ENCODE measurements at places on chromosomes 16 and 17.

- H3K4me1 ChIP-seq = peaks cover 27% of the 10 kb centered on the region
- no peaks in the 10 kb centered on the region for H3K36me3 ChIP-seq
- no peak for DNase-seq
- H3K27ac ChIP-seq = peak overlapping the region; percentile 33
- peaks cover 52% of the 10 kb centered on the region for H3K27me3 ChIP-seq
Measured at GRCh38 chr17:38590988-38591758, 14.6 kb downstream of the SRCIN1 start.

DNA sequence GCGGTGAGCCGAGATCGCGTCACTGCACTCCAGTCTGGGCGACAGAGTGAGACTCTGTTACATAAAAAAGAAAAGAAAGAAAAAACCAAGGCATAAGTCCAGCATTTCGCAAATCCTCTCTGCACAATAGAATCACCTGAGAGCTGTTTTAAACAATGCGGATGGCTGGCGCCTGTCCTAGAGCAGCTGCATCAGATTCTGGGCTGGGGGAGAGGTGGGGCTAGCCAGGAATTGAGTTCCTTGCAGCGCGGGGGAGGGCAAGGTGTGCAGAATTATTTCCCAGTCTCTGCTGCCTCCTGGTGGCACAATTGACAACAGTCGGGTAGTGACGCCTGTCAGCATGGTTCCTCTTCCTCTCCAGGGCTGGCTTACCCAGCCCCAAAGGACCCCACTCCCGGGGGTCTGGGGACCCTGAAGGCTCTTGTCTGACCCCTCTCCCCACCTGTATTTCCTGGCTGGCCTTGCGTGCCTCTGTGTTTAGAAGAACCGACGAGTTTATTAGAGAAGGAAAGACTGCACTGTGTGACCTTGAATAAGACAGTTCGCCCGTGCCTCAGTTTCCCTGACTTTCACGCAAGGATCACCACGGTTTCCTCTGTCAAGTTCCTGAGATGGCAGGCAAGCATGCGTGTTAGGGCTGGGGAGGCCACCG is 41.1 kb upstream of the PLCG2 start:
- H3K4me1 ChIP-seq = peaks cover 7% of the 10 kb centered on the region
- H3K4me3 ChIP-seq = peak overlapping the region; percentile 65
- peak; percentile 79 for DNase-seq
- H3K27me3 ChIP-seq = no peaks in the 10 kb centered on the region
- peak overlapping the region; percentile 57 for H3K27ac ChIP-seq

- no peak overlapping the region for H3K27ac ChIP-seq
- H3K4me1 ChIP-seq = peaks cover 47% of the 10 kb centered on the region
- no peak for DNase-seq
- no peaks in the 10 kb centered on the region for H3K27me3 ChIP-seq
- no peaks in the 10 kb centered on the region for H3K36me3 ChIP-seq
Measured at GRCh38 chr17:12047681-12048376, 27.2 kb downstream of the MAP2K4 start.

DNA sequence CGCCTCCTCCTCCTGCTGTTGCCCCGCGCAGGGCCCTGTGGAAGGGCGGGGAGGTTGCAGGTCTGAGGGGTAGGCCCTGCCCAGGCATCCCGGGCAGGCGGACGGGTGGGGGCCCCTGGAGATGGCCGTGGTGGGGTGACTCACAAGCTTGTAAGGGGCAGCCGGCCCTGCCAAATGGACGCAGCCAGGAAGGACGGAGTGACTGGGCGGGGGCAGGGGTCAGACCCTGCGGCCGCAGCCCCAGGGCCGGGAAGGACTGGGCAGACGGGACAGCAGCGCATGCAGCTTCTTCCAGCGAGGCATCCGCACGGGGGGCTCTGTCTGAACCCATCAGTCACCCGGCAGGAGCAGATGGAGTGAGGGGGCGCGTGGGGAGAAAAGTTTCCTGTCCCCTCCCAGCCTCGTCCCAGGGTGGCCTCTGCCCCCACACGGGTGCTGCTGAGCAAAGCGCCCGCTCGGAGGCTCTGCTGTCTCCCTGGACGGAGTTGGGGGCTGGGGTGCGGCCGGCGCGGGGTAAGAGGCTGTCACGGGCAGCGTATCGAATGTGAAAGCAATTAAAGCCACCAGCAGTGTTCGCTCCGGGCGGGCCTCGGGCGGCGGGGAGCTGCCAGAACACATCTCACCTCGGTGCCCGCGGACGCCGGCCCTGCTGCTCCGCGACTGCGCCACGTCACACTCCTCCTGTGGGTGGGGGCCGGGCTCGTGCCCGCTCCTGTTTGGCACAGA is 5.4 kb upstream of the PRR35 start:
- H3K27me3 ChIP-seq = peaks cover 3% of the 10 kb centered on the region
- no peak overlapping the region for H3K4me3 ChIP-seq
- H3K4me1 ChIP-seq = peaks cover 3% of the 10 kb centered on the region
- no peak overlapping the region for H3K27ac ChIP-seq
- no peak for DNase-seq

DNA sequence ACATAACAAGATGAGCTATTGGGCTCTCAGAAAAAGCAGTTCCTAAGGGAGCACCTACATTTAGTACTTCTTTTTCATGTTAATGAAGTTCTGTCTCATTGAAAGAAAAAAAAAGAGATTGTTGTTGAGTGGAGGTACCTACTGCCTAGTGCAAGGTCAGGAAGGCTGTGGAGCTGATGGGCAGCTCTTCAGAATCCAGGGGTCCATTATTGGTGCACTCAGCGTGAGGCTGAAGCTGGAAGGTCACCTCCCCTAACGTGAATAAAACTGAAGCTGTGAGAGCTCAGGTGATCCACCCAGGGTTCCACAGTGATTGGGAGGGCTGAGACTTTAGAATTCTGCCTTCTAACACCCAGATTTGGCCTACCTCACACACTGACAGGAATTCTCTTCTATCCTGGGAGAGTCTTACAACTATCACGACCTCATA is 153.9 kb upstream of the TBX2 start:
- no peaks in the 10 kb centered on the region for H3K36me3 ChIP-seq
- no peaks in the 10 kb centered on the region for H3K27me3 ChIP-seq
- no peak overlapping the region for H3K4me3 ChIP-seq
- no peak for DNase-seq

DNA sequence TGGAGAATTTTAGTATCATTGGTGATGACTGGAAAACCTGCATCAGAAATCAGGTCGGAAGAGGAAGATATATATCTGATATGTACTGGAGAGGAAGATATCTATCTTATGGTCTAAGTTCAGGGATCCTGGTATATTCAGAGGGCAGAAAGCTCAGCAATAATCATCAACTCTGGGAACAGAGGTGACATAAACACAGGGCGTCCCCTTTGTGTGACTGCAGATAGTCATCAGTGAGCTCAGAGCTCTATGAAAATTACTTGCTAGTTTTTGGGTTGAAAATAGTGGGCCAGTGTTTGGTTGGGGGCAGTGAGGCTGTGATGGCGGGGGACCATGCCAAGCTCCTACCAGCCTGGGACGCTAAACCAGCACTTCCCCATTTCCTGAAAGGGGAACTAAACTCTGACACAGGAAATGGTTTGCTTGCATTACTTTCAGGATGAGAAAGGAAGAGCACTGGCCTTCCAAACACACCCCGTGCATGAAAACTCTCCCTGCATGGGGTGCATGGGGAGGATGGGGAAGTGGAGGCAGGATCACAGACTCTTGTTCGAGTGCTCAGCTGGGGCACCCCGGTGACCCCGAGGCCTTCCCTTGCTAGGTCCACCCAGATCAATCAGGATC is 15.8 kb downstream of the NOD2 start:
- peak overlapping the region; percentile 33 for H3K4me3 ChIP-seq
- no peak for DNase-seq
- no peaks in the 10 kb centered on the region for H3K27me3 ChIP-seq
- peak overlapping the region; percentile 22 for H3K27ac ChIP-seq
- H3K36me3 ChIP-seq = peaks cover 17% of the 10 kb centered on the region

DNA sequence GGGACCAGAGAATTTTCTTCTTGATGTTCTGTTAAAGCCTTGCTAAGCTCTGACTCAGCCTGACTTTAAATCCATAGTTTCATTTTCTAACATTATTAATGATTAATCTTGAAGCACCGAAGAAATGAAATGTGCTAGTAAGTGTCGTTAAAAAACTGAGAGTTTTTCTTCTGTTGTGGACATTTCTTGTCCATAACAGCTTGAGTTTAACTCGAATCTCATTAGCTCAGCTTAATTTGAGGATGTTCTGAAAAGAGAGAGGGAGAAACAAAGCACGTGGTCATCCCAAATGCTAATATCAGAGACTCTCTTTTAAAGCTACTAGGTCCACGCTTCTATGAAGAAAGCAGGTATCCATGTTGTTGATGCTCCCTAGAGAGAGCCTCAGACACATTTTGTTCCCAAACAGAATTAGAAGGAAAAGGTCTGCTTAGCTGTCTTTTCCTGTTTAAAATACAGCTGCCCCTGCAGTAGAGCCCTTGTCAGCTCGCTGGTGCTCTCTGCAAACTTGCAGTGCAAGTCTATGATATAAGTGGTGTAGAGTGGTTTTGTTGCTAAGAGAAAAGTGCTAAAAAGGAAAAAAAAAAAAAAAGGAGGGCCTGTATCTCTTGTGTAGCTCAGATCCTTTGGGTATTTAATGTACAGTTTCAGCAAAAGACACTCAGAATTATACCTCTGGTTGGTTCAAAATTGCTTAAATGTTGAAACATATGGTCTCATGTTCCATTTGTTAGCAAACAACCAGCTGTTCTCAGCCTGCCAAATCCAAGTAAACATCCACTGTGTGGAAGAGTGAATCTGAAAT is 191.1 kb upstream of the TBX2 start:
- H3K4me3 ChIP-seq = no peak overlapping the region
- H3K27ac ChIP-seq = no peak overlapping the region

- H3K27ac ChIP-seq = peak overlapping the region; percentile 32
- no peaks in the 10 kb centered on the region for H3K36me3 ChIP-seq
- no peak for DNase-seq
- H3K27me3 ChIP-seq = no peaks in the 10 kb centered on the region
- peak overlapping the region; percentile 43 for H3K4me3 ChIP-seq
Measured at GRCh38 chr17:9432934-9433421, 142.6 kb downstream of the STX8 start.

DNA sequence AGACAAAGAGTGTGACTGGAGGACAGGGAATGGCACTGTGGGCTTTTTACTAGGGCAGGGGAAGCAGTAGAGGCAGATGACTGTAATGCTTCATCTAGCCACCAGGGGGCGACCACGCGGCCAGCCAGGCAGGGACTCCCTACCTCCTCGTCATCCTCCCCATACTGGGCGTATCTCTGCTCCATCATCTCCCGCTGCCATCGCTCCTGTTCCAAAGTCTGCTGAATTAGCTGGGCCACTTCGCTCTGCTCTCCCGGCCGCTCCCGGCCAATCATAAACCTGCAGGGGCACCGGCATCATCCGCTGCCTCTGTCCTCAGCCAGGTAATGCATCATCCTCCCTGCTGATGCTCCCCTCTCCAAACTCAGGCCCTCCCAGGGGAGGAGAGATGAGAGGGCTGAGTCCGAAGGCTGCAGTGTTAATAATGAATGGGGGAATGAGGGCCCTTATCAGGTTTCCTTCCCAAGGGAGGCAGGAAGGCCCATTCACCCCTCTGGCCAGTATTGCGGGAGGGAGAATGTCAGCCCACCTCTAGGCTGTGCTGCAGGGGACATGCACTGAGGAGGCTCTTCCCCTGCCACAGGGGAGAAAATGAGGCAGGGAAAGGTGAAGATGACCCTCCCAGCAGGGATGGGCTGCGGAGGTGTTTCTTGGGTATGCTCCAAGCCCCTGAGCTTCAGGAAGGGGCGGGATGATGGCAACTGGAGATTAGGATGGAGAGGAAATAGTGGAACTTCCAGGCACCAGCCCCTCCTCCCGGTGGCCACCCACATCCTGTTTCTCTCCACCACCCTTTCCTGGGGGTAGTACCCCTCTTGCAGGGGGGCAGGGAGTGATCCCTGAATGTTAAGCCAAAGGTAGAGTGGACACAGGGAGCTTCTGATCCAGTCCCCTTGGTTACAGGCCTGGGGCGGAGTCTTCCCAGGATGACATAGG is 10.3 kb upstream of the SAMD14 start:
- peaks cover 78% of the 10 kb centered on the region for H3K4me1 ChIP-seq
- peak; percentile 76 for DNase-seq
- no peaks in the 10 kb centered on the region for H3K27me3 ChIP-seq
- H3K4me3 ChIP-seq = peak overlapping the region; percentile 64

DNA sequence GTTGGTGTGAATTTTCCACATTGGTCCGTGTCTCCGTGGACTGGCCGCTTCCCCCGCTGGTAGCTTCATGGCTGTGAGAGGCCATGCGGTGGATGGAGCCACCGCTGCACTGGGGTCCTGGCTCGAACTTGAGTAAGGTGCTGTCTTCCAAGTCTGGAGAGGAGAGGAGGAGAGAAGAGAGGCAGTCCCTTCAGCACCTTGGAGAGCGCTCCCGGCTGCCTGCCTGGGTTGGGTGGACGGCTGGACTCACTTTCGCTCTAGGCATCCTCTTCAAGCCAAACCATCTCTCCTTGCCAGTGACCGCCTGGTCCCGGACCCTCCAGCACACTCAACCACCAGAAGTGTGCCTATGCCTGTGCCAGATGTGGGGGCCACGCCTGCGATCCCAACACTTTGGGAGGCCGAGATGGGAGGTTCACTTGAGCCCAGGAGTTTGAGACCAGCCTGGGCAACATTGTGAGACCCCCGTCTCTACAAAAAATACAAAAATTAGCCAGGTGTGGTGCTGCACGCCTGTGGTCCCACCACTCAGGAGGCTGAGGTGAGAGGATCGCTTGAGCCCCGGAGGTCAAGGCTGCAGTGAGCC is 6.2 kb downstream of the JPH3 start:
- DNase-seq = no peak
- peaks cover 33% of the 10 kb centered on the region for H3K27me3 ChIP-seq
- no peak overlapping the region for H3K27ac ChIP-seq
- H3K36me3 ChIP-seq = no peaks in the 10 kb centered on the region

GRCh38 chr17:18070861-18071340 is 16.8 kb upstream of the DRG2 start:
- H3K27ac ChIP-seq = no peak overlapping the region
- H3K27me3 ChIP-seq = peaks cover 9% of the 10 kb centered on the region
- peaks cover 14% of the 10 kb centered on the region for H3K4me1 ChIP-seq
- peak overlapping the region; percentile 18 for H3K4me3 ChIP-seq
- no peak for DNase-seq

GRCh38 chr17:40352237-40352778 is 12.2 kb downstream of the GJD3 start:
- H3K27ac ChIP-seq = peak overlapping the region; percentile 61
- no peaks in the 10 kb centered on the region for H3K36me3 ChIP-seq
- H3K4me3 ChIP-seq = peak overlapping the region; percentile 50
- H3K27me3 ChIP-seq = no peaks in the 10 kb centered on the region
- peaks cover 39% of the 10 kb centered on the region for H3K4me1 ChIP-seq

DNA sequence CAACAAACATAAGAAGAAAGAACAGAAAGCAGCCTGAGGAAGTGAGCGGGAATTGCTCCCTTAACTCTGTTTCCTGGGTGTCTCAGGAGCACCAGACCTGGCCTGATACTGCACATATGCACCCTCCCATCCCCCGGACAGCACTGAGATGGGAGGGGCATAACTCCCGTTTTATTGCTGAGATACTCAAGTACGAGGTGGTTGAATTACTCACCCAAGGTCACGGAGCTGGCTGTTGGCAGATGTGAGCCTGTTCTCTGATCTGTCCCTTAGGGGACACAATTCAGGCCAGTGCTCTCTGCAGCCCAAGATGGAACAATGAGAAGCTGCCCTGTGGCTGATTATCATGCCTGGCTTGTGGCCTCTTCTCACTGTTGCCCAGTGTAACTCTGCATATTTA is 9.1 kb upstream of the MED9 start:
- no peak overlapping the region for H3K27ac ChIP-seq
- peaks cover 20% of the 10 kb centered on the region for H3K27me3 ChIP-seq
- H3K4me3 ChIP-seq = no peak overlapping the region
